ENCODE measurements at places on chromosomes 11 and 22.

- no peak for DNase-seq
Measured at GRCh38 chr11:60710482-60710881, 11.1 kb downstream of the MS4A8 start.

DNA sequence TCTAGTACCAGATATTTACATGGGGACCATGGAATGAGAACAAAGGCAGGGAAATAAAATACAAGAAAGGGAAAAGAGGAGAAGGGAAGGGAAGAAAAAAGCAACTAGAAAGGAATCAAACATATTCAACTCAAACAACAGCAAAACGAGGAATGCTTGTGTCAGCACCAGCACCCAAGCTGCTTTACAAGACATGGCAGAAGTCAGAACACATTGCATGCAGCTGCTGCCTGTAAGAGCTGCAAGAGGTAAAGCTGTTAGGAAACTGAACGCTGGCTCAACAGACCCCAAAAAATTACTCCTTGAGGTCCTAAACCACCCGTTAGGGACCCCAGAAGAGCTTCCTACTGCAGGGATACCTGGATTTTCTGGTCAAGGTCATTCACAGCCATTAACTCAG is 296.9 kb downstream of the OPCML start:
- DNase-seq = no peak

DNA sequence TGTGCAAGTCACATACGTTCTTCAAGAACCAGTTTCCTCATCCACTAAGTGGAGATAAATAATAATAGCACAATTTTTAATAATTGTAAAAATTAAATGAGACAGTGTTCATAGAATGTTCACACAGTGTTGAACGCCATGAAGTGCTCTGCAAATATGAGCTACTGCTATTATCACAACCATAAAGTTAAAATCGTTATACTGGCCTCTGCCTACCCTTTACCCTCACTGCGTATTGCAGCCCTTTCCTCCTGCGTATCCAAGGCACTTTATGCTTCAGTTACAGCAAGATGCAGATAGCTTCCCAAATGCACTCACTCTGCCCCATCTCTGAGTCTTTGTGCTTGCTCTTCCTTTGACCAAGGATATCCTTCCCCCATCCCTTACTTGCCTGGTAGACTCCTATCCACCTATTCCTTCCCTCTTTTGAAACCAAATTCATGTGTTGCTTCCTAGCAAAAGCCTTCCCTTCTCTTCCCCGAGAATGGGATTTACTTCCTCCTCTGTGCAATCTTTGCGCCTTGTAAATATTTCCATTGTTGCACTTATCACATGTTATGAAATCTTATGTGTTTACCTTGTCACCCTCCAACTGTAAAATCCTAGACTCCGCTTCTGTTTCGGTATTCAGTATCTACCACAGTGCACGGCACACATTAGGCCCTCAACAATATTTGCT is 196.9 kb downstream of the ADAMTS15 start:
- no peak for DNase-seq

- DNase-seq = no peak
Measured at GRCh38 chr11:73401217-73401923, 25.2 kb downstream of the RELT start.

DNA sequence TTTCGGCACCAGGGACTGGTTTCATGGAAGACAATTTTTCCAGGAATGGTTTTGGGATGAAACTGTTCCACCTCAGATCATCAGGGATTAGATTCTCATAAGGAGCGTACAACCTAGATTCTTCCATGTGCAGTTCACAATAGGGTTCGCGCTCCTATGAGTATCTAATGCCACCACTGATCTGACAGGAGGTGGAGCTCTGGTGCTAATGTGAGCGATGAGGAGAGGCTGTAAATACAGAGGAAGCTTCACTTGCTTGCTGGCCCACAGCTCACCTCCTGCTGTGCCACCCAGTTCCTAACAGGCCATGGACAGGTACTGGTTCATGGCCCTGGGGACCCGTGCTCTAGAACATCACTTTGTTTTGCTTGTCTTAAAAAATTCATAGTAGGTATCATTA is 41.8 kb upstream of the AMPD3 start:
- DNase-seq = no peak

- DNase-seq = no peak
Measured at GRCh38 chr22:27329131-27329850, 472.3 kb downstream of the MN1 start.

DNA sequence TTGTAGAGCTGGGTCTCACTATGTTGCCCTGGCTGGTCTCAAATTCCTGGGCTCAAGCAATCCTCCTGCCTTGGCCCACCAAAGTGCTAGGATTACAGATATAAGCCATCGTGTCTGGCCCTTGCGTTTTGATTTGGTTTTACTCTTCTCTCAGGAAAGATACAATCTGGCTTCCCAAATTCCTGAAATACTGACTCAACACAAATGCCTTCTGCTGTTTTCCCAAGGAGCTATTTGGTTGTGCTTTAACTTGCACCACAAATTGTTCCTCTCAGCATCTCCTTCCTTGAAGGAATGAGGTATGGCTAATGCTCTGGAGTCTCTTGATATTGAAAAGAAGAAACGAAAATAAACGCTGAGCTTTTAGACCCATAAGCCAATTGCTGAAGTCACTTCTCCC is 110.0 kb upstream of the PAX6 start:
- no peak for DNase-seq

DNA sequence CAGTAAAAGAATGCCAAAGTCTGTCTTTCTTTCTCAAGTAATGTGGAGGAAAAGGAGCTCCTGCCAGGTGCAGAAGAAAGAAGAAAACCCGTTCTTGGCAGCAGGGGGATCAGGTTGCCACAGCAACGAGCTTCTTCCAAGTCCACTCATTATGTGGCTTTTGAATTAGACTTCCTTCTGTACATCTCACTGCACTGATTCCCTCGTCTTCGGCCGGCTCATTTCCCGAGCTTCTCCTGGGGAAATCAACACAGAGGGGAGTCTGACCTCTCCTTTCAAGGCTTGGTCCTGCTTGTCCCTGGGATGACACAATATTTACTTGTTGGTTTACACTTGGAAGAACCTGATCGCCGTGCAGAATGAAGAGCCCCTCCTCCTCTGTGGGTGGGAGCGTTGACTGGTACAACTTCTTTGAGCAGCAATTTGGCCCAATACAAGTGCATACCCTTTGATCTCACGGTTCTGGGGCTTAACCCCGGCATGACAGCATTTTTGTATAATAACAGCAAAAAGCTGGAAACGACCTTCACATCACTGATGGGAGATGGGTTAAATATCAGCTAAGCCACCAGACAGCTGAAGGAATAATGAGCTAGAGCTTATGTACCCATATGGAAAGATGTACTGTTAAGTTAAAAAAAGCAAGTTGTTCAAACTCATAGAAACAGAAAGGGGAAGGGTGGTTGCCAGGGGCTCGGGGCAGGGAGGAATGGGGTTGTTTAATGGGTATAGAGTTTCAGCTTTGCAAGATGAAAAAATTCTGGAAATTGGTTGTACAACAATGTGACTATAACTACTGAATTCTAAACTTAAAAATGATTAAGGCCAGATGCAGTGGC is 35.4 kb downstream of the MCHR1 start:
- no peak for DNase-seq

- no peak for DNase-seq
Measured at GRCh38 chr11:125496529-125496857, 428 bp upstream of the FEZ1 start.

DNA sequence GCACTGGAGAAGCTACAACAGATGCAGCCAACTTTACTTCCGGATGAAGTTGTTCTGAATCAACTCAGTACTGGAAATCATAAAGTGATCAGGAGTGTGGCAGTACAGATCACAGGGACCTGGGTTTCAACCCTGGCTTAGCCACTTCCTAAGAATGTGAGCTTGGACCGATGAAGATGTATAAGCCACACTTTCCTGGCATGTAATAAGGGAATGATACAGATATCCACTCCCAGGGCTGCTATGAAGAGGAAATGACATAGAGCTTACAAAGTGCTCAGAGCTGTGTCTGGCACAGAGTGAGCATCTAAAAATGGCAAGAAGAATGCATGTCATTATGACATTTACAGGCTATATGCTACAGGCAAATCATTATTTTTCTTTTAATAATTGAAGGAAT is 378.7 kb downstream of the NTM start:
- peak; percentile 73 for DNase-seq

- no peak for DNase-seq
Measured at GRCh38 chr11:84799112-84799511, 828.0 kb downstream of the DLG2 start.

DNA sequence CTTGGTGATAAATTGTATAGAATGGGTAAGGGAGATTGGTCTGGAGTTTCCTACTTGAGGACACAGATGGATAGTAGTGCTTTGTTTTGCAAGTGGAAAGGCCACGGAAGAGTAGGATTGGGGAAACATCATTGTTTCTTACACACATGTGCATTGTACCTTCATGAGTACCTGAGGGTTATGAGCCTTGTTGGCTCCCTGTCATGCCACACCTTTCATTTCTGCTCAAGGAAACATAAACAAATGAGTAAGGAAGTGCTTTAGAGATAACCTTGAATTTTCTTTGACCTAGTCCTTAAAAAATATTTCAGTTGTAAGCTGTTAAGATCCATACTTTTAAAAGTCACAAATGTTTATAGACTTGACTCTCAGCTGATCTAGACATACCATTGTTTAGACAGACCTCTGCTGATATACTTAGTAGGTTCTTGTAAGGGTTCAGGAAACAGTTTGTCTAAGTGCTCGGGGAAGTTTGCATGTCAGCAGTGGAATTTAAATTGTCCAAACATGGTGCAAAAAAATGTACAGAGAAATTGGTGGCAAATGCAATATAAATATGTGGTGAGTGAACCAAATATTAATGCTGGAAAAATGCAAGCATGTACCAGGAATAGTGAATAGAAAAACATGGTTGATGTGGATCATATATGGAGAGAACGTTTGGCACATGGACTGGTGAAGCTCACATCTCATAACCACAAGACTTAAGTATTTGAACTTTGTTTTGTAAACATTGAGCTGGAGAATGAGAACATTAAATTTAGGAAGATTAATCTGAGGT is 40.9 kb downstream of the GAS2 start:
- no peak for DNase-seq

- DNase-seq = no peak
Measured at GRCh38 chr22:39530116-39530515, 2.4 kb downstream of the RPS19BP1 start.

- DNase-seq = no peak
Measured at GRCh38 chr11:119700030-119700429, 29.0 kb downstream of the NECTIN1 start.

- DNase-seq = no peak
Measured at GRCh38 chr11:63736864-63737263, 31.7 kb downstream of the ZFTA start.

- DNase-seq = no peak
Measured at GRCh38 chr11:82398300-82398815, 335.3 kb downstream of the FAM181B start.

DNA sequence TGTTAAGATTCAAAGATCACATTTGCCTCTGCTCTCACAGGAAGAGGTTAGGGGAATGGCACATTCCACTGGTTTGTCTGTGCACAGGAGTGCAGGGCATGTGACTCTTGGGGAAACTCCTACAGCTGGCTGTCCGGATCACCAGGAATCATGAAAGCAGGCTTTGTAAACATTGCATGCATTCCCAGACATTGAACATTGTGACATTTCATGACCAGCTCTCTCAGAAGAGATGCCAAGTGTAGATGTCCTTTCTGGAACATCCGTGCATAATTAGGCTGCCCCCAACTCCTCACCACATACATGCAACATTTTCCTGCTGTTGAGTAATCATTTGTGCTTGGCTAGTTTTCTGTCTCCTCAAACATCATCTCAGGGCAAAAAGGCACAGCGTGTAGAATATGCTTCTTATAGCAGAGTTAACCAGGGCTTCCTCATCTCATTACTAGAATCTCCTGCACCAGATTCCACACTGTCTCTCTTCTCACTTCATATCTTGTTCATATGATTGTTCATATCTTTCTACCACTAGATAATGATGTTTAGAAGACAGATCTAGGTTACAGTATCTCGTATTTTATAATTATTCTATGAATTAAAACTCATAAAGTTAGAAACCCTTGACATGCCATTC is 694.7 kb downstream of the NTM start:
- peak; percentile 94 for DNase-seq
